ENCODE measurements at places on chromosomes 3 and 15. TPM values are rescaled to one million over a fixed set of nuclear protein-coding genes. Genes with fewer than 3 reads are reported as not detected.

DNA sequence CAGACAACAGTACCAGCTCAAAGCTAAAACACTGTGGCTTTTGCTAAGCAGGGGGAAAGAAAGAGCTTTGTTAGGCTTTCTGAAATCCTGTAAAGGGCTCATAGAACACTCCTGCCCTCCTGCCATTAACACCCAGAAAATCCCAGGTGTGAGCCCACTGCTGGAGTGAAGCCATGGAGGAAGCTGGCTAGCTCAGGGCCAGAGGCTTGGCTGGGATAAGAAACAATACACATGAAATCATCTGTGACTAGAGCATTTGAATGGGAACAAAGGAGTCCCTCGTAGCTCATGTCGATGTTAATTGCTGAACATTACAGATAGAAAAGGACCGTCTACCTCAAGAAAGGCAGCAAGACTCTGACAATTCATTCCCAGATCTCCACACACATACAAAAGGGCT lies 23.5 kb downstream of the RUVBL1 start:
- DNase-seq = no peak
- H3K4me1 ChIP-seq = peaks cover 6% of the 10 kb centered on the region
- H3K27me3 ChIP-seq = no peaks in the 10 kb centered on the region
- no peak overlapping the region for H3K27ac ChIP-seq
- no peak overlapping the region for H3K4me3 ChIP-seq

DNA sequence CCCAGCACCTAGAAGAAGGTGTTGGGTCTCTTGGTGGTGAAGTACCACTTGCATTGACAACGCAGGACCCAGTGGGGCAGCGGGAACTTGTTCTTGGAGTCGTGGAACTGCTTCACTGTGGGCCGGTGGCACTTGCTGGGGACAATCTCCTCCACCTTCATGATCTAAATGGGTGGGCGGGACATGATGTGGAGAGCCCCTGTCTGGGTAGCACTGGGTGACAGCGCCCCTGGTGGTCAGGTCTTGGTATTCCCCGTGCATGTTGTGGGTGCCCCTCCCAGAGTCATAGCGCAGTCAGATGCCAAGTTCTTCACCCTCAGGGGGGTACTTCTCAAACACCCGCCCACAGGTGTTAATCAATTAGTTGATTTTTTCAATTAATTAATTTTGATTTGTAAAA lies 60.2 kb downstream of the AGBL1 start:
- H3K36me3 ChIP-seq = no peaks in the 10 kb centered on the region
- no peaks in the 10 kb centered on the region for H3K4me1 ChIP-seq
- H3K27me3 ChIP-seq = no peaks in the 10 kb centered on the region
- peak; percentile 55 for DNase-seq
- H3K27ac ChIP-seq = no peak overlapping the region

GRCh38 chr3:173553635-173554280 lies 156.2 kb downstream of the NLGN1 start:
- no peak for DNase-seq
- no peak overlapping the region for H3K27ac ChIP-seq
- H3K36me3 ChIP-seq = no peaks in the 10 kb centered on the region
- H3K4me1 ChIP-seq = no peaks in the 10 kb centered on the region

Gene SPINK8
- total RNA-seq = not detected

Data from activated CD4-positive, alpha-beta T cell treated with anti-CD3 and anti-CD28 coated beads, Interleukin-2, amount 10 ng/mL, durations not matched to agents 24 days and 14 days (primary cell).